ENCODE measurements at places on chromosomes 7 and 10. TPM values are rescaled to one million over a fixed set of nuclear protein-coding genes. Genes with fewer than 3 reads are reported as not detected.

DNA sequence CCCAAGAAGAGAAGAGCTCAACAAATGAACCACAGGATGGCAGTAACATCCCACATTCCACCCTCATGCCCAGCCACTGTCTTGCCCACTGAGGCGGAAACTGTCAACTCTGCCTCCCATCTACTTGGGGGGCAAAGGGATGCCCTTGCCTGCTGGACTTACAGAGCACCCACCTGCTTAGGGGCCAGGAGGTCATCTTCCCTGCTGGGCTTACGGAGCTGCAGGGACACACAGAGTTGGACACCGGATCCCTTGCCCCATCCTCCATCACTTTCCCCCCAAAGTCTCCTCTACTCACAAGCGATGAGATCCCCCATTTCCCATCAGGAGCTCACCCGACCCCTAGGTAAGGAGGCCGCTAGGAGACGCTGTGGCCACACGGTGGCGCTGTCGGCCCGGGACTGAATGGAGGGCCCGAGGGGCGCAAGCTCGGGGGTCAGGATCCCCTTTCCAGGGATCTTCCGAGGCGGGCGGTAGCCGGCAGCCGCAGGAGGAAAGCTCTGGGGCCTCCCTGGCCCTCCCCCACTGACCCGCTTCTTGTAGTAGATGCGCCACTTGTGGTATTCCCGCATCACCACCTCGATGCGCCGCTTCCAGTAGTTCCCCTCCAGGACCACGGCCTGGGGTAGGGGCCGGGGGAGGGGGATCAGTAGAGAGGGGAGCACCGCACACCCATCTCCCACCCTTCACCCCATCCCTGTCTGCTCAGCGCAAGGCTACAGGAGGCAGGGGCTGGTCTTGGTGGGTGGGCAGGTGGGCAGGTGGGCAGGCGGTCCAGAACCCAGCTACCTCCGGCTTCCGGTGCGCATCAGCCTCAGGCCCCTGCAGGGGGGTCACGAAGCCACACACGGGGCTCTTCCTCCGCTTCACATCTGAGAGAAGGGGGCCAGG lies 17.3 kb downstream of the MLXIPL start:
- DNase-seq, result peak; percentile 88

GRCh38 chr10:54880996-54881395 lies 80.0 kb upstream of the PCDH15 start:
- DNase-seq, result no peak

DNA sequence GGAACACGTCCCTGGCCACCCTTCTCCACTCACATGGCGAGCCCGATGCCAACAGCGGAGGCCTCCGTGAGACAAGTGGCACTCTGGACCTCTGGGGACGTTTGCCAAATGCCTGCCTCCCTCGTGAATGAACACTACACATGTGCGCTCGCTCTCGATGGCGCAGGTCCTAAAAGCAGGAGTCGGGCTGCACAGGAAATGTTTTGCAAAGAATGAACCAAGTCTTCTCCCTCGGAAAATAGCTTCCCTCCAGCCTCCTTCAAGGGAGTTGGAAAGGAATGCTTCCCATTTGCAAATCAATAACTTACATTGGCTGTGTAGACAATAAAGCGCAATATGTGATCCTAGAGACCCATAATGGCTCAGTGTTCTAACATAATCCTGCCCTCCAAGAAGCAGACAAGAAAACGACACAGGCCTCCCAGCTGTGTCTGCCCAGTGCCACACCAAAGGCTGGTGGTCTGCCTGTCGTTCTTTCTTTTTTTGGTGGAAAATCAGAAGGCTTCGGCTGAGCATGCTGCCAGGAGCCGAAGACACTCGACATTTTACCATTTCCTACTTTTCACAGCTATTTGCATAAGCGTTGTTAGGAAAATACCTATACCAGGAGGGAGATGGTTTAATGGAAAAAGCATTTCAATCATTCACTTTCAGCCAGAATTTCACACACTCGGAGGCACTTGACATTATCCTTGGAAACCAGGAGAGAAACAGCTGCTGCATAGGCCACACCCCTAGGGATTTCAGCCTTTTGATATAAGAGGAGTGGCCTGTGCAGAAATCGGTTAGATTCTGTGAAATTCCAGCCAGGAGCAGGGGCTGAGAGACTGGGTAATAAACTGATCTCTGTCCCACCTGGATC lies 38.4 kb downstream of the ATXN7L1 start:
- DNase-seq, result no peak

- DNase-seq, result no peak
Measured at GRCh38 chr10:58969576-58969975, 206.9 kb upstream of the PHYHIPL start.

Gene HELLS
- total RNA-seq, result 26.4 TPM

DNA sequence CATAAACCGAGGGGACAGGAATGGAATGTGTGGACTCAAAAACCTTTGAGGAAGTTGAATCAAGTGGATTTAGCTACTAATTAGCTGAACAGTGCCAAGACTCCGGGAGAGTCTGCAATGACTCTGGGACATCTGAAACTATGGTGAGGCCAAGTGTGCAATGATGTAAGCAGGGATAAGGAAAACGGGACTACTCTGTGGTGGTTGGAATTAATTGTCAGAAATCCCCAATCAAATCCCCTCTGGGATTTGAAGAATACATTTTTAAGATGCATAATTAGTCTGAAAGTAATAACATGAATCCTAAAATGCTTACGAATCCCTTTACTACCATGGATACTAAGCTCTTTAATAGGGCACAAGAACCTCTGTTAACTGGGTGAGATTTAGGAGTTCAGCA lies 602.8 kb downstream of the NRG3 start:
- DNase-seq, result no peak

GRCh38 chr10:84366041-84366440 lies 37.7 kb downstream of the CCSER2 start:
- no peak for DNase-seq

DNA sequence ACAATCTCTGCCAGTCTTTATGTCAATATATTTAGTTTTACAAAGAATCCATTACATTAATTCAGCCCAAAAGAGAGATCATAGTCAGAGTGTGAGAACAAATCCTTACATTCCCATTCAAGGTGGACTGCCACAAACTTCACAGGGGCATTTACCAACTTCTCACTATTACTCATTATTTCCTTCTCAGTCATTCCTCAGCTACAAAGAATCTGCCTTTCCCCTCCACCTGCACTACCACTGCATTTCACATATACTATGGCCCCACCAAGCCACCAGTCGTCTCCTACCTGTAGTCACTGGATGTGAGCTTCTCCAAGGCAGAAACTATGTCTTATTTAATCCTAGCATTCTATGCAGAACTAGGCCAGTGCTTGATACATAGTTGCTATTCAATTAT lies 94.3 kb downstream of the USP6NL start:
- no peak for DNase-seq

Gene SLC18A2
- 12.0 TPM for total RNA-seq

GRCh38 chr10:48769706-48770435 lies 85.2 kb downstream of the WDFY4 start:
- DNase-seq, result no peak

- DNase-seq, result peak; percentile 74
Measured at GRCh38 chr7:10973942-10974911, 555 bp downstream of the PHF14 start.

Gene TACR2
- not detected for total RNA-seq
